ENCODE measurements at places on chromosomes 6 and 20.

GRCh38 chr6:138953451-138953850 lies 34.6 kb downstream of the REPS1 start:
- DNase-seq: no peak

GRCh38 chr20:1310506-1311190 lies 18.3 kb downstream of the SDCBP2 start:
- DNase-seq: no peak

GRCh38 chr6:113364766-113365165 lies 492.4 kb upstream of the MARCKS start:
- no peak for DNase-seq

DNA sequence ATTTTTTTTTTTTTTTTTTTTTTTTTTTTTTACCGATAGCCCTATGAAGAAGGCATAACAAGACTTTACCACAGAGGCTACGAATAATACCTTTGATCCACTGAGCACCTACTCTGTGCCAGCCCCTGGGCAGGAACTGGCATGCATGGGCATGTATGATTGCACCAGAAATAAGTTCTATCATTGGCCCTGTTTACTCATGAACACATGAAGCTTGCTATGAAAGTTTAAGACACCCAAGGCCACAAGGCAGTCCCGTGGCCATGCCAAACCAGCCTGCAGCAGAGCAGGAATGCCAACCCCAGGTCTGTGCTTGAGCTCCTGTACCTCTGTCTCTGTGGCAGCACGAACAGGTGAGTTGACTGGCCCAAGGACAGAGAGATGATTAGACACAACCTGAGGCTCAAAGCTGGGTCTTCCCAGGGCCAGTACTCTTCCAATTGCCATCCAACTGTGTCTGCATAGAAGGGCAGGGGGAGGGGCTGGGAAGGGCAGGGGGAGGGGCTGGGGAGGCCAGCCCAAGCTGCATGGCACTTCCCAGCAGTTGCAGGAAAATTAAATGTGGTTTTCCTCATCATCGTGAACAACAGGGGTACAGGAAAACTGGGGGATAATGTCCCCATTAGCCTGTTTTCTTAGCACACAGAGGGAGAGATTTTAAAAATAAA lies 63.5 kb downstream of the LRFN2 start:
- no peak for DNase-seq

GRCh38 chr6:14047151-14047740 lies 70.3 kb upstream of the CD83 start:
- DNase-seq: no peak

DNA sequence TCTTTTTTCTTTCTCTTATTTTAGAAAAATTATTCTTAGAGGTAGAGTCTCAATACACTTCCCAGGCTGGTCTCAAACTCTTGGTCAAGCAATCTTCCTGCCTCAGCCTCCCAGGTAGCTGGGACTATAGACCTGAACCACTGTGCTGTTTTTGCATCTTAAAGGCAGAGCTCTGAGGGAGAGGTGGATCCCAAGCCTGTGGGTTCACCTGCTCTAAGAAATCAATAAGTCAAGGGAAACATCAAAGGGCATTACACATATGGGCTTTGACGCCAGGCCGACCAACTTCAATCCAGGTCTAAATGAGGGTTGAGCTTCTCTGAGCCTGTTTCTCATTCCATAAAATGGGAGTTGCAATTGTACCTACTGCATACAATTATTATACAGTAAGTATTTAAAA lies 223.9 kb downstream of the LY86 start:
- no peak for DNase-seq

Data from right forelimb (tissue), 1 donor.